Jurkat, Clone E6-1 (cell line): ENCODE measurements at places on chromosomes 16 and 17.
A peak's percentile ranks its signal among the peaks of the same experiment; 100 is the strongest.

DNA sequence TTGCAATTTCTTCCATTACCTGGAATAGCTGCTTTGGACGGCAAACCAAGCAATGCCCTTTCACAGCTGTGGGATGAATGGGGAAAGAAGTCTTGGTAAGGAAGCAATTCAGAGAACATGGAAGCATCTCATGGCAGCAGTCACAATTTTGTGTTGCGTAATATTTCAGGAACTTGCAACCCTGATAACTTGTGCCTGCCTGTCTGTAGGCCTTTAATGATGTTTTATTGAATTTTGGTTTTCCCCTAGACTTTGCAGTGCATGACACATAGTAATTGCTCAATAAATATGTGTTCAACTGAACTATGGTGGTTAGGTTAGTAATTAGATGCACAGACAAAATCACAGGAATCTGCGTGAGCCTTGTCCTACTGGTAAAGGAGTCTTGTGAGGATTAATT, 439.5 kb downstream of the WWOX start:
- DNase-seq, result no peak

- no peak for DNase-seq
Measured at GRCh38 chr16:69522041-69522578, 43.7 kb upstream of the NFAT5 start.

DNA sequence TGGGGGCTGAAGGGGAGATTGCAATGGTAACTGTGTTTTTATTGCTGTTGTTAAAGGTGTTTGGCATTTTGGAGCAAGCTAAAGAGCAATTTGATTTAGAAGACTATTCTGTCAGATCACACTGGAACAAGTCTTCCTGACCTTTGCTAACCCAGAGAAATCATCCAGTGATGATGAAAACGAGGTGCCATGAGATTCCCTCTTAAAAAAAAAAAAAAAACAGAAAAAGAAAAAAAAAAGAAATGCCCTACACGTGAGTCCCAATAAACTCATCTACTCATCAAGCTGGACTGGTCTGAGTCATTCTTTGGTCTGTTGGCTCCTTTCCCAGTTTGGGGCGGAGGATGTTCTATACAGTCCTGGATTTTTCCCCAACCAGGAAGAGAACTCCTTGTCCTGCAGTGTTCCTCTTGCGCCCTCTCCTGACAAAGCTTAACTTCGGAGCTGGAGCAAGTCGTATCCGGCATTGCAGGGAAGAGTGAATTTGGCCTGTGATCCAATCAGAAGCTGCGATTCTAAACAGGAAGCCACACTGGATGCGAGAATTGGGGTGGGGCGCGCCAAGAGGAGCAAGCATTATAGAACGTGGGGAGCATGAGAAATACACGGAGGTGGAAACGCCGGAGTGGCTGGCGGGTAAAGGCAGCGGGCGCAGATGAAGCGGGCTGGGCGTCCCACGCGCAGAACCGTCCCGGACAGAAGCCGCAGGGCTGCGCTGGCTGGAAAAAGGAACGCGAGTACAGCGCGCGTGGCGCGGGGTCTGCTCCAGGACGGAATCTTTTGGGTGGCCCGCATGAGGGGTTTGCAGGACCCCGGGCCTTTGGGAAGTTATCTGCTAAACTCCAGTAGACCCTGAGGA, 22.4 kb upstream of the CRYM start:
- DNase-seq, result peak; percentile 91

- no peak for DNase-seq
Measured at GRCh38 chr16:88007321-88007731, 56.1 kb downstream of the BANP start.

DNA sequence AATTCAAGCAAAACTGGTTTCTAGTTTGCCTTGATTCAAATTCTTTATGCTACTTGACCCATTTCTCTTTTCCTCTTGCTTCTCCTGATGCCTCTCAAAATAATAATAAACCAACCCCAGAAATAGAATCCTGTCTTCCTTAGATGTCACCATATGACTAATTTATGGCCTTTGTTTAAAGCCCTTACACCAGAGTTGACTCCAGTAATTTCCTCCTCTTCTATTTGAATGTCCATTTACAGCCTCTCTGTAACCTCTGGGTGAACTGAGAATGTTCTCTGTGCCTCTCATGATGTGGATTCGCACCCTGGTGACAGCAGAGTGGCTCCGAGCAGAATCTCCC, 31.5 kb downstream of the ZFHX3 start:
- DNase-seq, result no peak

GRCh38 chr16:8908810-8909468, 26.8 kb downstream of the LITAFD start:
- DNase-seq, result peak; percentile 69

DNA sequence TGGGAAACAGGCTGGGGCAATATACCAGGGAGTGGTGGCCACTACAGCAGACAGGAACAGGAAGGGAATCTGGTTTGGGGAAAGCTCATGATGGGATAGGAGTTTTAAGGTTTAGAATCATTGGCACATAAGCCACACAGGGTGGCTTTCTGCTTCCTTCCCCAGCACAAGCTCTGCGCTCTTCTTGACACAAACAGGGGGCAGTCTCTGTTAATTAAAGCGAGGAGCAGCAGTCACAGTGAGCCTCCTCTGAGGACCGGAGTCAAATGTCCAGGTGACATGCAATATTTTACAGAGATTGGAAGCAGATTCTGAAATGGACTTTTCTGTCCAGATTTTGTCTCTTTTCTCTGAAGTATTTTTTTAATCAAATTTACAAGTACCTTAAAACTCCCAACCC, 2.8 kb upstream of the SHISA9 start:
- no peak for DNase-seq

DNA sequence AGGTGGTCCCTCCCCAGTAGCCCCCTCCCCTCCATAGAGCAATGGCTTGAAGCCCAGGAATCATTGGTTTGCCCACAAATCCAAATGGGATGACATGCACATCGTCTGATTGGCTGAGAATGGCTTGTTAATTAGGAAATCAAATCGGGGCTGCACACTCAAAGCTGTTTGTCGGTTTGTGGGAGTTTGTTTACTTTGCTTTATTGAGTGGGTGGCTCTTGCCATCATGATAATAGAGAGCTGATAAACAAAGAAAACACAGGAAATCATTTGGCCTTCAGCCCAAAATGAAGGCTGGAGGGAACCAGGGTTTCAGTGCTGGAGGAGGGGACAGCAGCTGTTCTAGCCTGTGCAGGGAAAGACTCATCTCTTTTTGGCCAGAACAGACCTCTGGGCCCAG, 316.3 kb downstream of the CBLN1 start:
- no peak for DNase-seq

- DNase-seq, result no peak
Measured at GRCh38 chr16:86747761-86748160, 169.4 kb downstream of the FOXL1 start.

GRCh38 chr17:42309986-42310786, 21.9 kb downstream of the STAT5A start:
- DNase-seq, result no peak

DNA sequence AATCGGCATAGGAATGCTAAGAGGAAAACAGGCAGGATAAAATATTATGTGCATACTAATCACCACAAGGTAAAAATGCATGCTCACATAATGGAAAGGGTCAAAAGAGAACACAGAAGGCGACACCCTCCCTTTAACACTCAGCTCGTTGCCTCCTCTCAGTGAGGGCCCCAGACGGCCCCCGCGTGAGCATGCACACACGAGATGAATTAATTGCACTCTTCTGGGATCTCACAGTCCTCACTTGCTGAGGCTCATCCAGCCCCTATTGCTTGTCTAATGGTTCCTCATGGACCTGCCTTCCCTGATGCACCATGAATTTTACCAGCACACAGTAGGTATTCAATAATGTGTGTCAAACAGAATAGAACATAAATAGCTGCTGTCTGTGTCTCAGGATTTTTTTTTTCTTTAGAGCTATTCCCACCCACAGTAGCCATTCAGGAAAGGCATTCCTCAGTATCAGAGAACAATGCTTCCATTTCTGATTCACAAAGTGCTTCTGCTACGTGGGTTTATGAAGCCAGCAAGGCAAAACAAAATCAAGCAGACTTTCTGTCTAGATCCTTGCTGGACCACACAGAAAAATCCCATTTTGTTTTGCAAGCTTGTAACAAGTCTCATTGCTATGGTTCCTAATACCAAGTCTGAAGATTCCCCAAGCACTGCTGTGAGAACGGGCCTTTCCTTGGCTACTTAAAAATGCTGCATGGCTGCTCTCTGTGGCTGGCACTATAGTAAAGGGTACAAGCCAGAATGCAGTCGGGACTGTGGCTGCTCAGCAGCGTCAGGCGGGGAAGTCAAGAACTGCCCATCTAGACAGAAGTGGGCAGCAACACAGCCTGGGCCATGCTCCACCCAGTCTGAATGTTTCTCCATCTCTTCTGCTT, 43.6 kb downstream of the TOM1L2 start:
- no peak for DNase-seq

- peak; percentile 78 for DNase-seq
Measured at GRCh38 chr17:28812748-28813377, 29.7 kb downstream of the FAM222B start.
